Inflammatory macrophage treated with lipopolysaccharide for 4 hours (primary cell): ENCODE measurements at places on chromosomes 3 and 15.

DNA sequence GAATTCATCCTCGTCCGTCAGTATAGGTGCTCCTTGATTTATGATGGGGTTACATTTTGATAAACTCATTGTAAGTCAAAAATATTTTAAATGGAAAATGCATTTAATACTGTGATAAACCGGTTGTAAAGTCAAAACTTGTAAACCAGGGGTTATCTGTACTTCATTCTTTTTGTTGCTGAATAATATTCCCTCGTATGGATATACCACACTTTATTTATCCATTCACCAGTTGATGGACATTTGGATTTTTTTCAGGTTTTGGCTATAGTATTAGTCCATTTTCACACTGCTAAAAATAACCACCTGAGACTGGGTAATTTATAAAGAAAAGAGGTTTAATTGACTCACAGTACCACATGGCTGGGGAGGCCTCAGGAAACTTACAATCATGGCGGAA lies 47.7 kb downstream of the NFKBIZ start:
- no peak for DNase-seq

DNA sequence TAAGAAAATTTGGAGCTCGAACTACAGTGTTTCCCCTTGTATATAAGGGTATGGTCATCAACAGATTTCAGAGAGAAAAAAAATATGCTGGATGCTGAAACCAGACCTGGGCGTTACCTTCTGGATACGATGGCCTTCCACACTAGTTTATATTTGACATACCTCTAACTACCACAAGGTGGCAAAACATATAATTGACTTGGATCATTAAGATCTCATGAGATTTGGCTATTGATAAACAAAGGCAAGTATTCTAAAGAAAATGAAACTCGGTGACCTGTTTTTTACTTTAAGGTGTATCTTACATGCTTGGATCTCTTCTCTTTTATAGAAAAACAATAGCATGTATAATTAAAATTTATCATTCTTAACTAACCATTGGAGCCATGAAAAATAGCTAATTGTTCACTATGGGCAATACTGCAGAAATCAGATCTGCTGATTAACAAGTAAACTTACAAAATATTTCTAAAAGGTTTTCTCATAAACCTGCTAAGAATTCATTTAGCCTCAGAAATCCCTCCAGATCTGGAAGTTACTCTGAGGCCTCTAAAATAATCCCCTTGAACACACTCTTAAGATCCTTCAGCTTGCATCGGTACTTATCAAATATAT lies 300.6 kb upstream of the KCNH8 start:
- DNase-seq = peak; percentile 11

- peak; percentile 67 for DNase-seq
Observed at GRCh38 chr3:171772427-171773056, 37.7 kb downstream of the PLD1 start.

GRCh38 chr3:53216723-53217122 lies 39.1 kb downstream of the TKT start:
- peak; percentile 24 for DNase-seq

DNA sequence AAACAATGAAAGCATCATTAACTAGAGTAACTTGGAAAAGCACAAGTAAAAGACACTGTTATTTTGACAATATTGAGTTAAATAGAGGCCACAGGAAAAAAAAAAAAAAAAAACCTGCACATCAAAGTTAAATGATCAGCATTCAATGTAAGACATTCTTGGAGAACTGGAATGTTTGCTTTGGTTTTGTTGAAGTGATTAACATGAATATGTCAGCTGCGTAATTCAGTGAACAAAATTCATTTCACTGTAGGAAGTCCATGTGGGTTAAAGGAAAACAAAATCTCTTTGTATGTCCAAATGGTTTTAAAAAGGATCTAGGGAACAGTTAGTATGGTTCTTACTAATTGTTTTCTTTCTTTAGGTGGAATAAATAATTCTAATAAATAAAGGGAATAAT lies 252.8 kb upstream of the CNTN6 start:
- DNase-seq = no peak

DNA sequence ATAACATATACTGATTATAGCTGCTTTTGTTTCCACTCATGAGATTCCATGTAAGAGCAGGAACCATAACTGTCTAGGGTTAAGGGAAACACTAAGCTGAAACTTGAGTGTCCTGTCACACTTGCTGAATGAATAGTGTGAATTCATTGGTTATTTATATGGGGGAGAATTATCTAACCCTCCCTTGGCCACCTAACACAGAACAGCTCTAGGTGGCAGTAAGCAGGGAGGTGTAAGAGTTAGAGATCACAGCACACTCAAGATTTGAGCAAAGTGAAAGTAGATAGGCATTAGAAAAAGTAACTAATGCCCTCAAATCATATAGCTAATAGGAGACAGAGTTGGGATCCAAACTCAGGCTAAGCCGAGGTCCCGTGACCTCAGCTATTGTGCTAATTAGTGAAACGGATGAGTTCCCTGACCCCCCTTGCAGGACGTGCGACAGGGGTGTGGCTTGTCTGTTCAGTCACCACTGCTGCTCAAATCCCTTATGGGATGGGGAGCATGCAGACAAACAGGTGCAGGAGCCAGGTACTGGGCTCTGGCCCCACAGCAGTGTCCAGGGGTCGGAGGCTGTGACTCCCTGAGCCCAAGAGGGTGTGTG lies 27.7 kb upstream of the ANO10 start:
- DNase-seq = no peak

DNA sequence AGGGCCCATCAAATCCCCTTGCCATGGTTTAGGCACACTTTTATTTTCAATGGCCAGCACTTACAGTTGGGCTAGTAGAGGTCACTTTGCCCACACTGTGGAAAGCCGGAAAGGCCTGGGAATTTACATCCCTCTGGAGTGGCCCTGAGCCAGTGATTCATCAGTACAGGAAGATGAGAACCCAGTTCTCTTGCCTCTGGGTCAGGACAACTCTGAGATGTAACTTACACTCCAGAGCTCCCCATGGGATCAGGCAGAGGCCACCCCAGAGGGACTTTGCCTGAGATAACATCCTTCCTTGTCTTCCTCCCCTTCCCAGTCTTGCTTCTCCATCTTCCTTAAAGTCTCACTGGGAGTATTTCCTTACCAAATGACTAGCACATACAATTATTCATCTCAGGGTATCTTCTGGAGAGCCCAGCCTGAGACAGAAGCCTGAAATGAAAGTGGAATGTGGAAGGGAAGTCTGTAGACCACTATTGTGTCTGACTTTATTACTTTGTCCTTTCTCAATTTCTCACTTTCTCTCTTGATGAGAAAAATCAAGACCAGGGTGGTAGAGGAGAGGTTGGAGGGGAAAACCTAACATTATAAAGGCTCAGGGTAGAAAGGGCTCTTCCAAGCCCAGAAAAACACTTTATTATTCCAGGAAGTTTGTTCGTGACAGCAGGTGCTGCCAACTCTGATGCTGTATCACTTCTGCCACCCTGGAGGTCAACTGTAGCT lies 220.8 kb downstream of the ZNF621 start:
- DNase-seq = no peak

GRCh38 chr3:144055604-144056003 lies 84.0 kb downstream of the DIPK2A start:
- DNase-seq = no peak

DNA sequence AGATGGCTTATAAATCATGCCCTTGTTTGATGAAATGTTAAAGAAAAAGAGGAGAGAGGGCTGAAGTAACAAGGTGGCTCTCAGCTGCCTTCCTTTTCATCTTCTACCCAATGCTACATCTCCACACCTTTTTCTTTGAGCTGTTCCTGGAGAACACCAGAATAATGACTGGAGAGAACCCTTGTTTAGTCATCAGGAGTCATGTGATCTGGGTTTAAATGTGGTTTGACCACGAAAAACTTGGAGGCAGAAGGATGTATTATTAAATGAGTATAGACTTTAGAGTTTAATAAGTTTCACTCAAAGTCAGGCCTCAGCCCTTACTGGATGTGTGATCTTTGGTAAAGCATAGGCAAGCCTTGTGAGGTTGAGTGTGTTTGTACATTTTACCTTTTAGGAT lies 230.3 kb upstream of the TBL1XR1 start:
- peak; percentile 54 for DNase-seq

DNA sequence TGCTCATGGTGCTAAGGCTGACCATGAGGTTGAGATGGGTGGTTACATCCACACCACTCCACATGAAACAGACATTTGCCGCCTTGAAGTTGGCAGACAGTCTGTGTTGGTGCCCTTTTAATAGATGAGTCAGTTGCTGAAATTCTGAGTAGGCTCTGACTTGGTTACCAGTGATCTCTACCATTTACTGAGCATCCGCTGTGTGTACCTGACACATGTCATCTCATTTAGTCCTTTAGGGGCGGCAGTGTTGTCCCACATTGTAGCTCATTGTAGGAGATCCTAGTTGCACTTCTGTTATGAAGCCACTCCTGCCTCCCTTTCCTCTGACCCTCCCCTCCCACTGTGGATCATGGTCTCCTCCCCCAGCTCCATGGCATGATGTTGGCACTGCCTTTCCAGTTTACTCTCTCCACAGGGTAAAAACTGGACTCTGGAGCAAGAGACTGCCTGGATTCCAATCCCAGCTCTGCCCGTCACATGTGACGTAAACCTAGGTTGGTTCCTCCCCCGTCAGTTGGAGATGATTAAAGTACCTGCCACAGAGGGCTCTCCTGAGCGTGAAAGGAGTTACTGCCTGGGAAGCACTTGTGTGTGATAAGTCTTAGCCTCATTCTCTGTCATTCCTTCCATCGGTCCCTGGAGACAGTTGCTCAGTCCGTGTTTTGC lies 21.6 kb downstream of the SLCO3A1 start:
- DNase-seq = no peak

GRCh38 chr15:38252481-38253350 lies at the start of gene SPRED1:
Gene SPRED1 (plus strand): TSS chr15:38252836. CDS start chr15:38253186, 350 bp downstream.
- peak; percentile 65 for DNase-seq

DNA sequence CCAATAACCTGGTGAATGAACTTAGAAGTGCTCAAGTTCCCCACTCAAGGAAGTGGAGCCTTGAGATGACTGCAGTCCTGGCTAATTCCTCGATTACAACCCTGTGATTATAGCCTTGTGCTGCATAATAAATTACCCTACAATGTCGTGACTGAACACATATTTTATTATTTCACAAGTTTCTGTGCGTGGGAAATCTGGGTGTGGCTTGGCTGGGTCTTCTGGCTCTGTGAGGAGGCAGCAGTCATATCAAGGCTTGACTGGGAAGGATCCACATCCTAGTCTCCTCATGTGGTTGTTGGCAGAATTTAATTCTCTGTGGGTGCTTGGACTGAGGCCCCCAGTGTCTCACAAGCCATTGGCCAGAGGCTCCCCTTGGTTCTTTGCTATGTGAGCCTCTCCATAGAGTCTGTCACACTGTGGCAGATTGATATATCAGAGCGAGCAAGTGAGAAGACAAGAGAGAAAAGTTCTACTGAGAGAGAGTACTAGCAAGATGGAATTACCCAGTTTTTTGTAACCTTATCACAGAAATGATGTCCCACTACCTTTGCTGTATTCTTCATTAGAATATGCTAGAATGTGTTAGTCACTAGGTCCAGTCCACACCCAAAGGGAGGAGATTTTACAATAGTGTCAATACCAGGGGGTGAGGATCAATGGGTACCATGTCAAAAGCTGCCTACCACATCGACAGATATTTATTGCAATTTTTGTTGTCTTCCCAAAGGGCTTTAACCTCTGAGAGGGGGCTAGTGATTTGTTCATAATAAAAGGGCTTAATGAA lies 102.8 kb upstream of the TBC1D5 start:
- DNase-seq = peak; percentile 24

DNA sequence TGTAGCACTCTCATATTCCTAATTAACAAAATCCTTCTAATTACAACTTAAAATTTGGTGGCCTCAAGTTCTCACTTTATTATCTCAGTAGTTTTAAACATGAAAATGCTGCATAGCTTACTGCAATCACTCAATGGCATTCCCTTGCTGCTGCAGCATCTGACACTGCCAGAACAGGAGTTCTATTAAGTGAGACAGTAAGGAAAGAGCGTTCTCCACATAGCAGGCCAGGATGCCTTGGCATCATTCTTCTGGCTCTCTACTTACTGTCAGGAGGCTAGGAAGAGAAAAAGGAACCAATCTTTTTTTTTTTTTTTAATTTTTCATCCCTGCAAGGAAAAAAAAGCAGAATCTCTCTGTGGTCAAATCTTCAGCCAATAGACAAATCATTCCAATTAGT lies 3.2 kb downstream of the CNBP start:
- DNase-seq = peak; percentile 23

GRCh38 chr3:58093574-58094195 lies 85.5 kb downstream of the FLNB start:
- peak; percentile 64 for DNase-seq

- no peak for DNase-seq
Observed at GRCh38 chr15:95760508-95760907, 570.0 kb upstream of the NR2F2 start.

GRCh38 chr15:93347986-93348385 lies 259.0 kb upstream of the RGMA start:
- no peak for DNase-seq

DNA sequence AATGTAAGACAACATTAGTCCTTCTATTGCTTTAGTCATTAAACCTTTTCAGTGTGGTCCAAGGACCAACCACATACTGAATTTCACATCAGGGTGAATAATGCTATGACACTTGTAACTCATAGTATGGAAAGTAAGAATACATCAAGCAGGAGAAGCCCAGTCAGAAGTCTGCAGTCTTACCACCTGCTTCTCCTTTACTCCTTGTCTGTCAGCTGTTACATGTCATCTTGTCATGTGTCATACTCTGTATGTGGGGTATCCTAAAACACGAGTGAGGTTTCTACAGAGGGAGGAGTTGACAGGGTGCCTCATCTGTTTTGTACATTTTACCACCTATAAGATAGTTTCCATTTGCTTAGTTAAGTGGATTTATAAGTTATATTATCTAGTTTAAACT lies 32.8 kb upstream of the EID1 start:
- DNase-seq = no peak

DNA sequence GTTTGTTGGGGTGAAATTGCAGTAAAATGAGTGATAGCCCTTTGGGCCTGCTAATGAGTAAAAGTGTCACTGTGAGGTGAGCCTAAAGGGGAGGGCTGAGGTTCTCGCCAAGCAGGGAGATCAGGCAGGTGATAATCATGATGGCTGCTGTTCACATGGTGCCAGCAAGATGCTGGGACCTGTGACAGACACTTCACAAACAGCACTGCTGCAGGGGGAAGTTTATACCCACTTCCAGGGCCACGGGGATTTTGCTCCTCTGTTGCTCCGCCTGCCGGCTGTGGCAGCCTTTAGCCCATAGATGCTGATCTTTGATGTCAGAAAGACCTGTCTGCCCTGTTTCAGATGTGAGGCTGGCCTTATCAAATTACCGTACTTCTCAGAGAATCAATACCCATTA lies 96.7 kb downstream of the SV2B start:
- no peak for DNase-seq

DNA sequence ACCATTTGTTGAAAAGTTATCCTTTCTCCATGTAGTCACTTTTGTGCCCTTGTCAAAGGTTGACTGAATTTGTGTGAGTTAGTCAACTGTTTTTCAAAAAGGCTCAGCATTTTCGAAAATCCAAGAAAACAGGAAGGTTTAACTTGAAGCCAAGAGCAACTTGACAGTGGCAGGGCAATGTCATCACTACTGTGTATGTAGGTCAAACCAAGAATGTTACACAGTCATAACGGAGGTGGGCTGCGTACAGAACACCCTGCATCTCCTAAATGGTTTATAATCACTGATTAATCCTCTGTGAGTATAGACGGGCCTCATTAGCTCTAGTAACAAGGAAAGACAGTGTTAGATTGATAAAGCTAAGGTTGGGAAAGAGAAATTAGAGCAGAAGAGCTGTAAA lies 1064.9 kb downstream of the FHIT start:
- no peak for DNase-seq
